ENCODE measurements at places on chromosomes 7 and 10. TPM values are rescaled to one million over a fixed set of nuclear protein-coding genes. Genes with fewer than 3 reads are reported as not detected.

EIF3A gene
- 47.4 TPM for polyA plus RNA-seq

EVX1 gene
- not detected for polyA plus RNA-seq

ORC5 gene
- polyA plus RNA-seq: 49.6 TPM

ABCB1 gene
- polyA plus RNA-seq: 0.62 TPM

TCERG1L gene
- 0.81 TPM for polyA plus RNA-seq

PANK1 gene
- polyA plus RNA-seq: 2.2 TPM

XRCC2 gene
- polyA plus RNA-seq: 0.75 TPM

SH2D4B gene
- not detected for polyA plus RNA-seq
